ENCODE measurements at places on chromosomes 2 and 18. TPM values are rescaled to one million over a fixed set of nuclear protein-coding genes. Genes with fewer than 3 reads are reported as not detected.

Gene EIF2AK2
- 10.4 TPM for total RNA-seq

Gene CRYBA2
- not detected for total RNA-seq

Gene TET3
- total RNA-seq, result 10.2 TPM

Gene CFAP53
- total RNA-seq, result 0.56 TPM

Gene CELF4
- 1.6 TPM for total RNA-seq

Gene GALNT3
- total RNA-seq, result 0.39 TPM

Gene CCBE1
- total RNA-seq, result 1.8 TPM

Gene IL1RL1
- not detected for total RNA-seq

Gene SIX3
- total RNA-seq, result not detected

Gene POMC
- 3.9 TPM for total RNA-seq

Gene CCDC68
- total RNA-seq, result 1.3 TPM

Gene DSC2
- total RNA-seq, result 19.0 TPM

Gene MALT1
- total RNA-seq, result 51.8 TPM

Gene AMER3
- 1.2 TPM for total RNA-seq

Gene ALPG
- total RNA-seq, result not detected

Gene SLC19A3
- total RNA-seq, result 0.04 TPM

Gene MRO
- not detected for total RNA-seq

Gene SERPINB11
- total RNA-seq, result not detected

Gene SMYD1
- total RNA-seq, result 289 TPM

Gene MGAT4A
- 3.6 TPM for total RNA-seq

Gene TSPYL6
- total RNA-seq, result not detected

Gene RIT2
- total RNA-seq, result not detected

Gene KRTCAP3
- total RNA-seq, result 1.3 TPM

Gene LDLRAD4
- 7.9 TPM for total RNA-seq

Gene KCNE4
- total RNA-seq, result 0.21 TPM

Gene RAB27B
- total RNA-seq, result 0.14 TPM

Gene TRABD2A
- total RNA-seq, result not detected

Gene SRD5A2
- 0.06 TPM for total RNA-seq

Gene MAP3K2
- 23.9 TPM for total RNA-seq

Gene GKN1
- not detected for total RNA-seq

Gene VWC2L
- 0.11 TPM for total RNA-seq

Gene KIAA2012
- total RNA-seq, result not detected

Gene POTEC
- not detected for total RNA-seq

All from cardiac muscle cell (in vitro differentiated cells and primary cell).